Activated CD4-positive, CD25-positive, alpha-beta regulatory T cell (primary cell): ENCODE measurements at places on chromosomes 5 and 9.

DNA sequence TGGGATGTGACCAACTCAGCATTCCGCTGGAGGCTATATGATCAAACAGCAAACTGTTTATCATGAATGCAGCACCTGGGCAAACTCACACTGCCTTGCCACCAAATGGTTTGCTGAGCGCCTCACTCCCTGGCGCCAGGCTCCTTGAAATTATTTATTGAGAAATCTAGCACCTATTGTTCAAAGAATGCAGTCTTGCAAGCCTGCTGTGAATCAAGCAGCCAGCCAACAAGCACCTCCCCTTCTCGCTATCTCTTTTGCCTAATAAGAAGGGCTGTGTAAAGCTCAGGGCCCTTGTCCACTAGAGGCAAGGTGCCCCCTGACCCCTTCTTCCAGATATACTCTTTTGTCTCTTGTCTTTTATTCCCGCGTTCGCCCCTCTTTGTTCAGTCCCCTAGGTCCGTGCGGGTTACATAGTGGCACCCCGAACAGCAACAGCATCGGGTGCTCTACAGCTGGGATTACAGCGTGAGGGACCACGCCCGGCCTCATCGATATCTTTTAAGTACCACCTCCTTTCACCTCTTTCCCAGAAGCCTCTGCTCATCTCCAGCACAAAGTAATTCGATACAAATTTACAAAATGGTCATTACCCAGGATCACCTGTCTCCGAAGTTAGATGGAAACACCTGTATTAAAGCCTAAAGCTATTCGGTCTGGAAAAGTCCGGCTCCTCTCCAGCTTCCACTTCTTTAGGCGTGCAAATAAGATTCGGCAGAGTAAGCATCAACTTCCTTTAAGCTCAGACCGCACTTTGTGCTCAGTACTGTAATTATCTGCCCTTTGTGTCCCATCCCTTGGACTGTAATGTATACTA, 896 bp downstream of the RIGI start:
- DNase-seq, result no peak

GRCh38 chr9:71302776-71303175, 181.4 kb upstream of the TRPM3 start:
- no peak for DNase-seq

GRCh38 chr5:129696636-129697035, 51.3 kb upstream of the MINAR2 start:
- DNase-seq, result no peak

DNA sequence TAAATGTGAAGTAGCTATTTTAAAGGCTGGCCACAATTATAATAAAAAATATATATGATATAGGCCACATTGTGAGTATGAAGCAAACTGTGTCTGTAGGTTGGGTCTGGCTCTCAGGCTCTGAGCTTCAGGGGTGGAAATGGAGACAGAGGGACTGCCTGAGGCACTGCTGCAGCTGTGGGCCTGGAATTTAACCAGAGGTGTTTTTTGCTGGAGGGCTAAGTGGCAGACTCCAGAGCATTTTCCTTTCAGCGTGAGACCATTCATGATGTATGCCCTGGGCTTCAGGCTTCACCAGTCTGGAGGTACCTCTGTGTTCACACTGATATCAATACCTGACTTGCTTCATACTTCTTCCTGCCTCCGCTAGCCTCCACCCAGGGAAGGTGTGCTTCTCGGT, 64.9 kb upstream of the IL12B start:
- no peak for DNase-seq

DNA sequence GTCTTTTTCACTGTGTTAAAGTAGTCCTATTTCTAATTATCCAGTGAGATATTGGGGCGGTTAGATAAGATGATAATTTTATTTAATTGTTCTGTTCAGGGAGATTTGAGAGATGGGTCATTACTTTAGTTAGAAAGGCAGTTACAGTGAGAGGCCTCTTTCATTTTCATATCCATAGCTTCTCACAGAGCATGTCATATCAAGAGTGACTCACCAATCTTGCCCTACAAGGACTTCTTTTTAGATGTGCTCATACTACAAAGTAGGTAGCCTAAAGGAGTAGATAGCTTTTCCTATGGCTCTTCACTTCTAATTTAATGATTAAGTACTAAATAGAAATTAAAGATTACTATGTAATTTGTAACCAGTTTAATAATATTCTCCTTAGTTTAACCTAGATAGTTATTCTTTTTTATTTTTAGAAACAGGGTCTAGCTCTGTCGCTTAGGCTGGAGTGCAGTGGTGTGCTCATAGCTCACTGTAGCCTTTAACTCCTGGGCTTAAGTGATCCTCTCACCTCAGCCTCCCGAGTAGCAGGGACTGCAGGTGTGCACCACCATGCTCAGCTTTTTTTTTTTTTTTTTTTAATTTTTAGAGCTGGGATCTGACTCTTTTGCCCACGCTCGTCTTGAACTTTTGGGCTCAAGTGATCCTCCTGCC, 71.0 kb downstream of the FER start:
- DNase-seq, result no peak

- DNase-seq, result no peak
Measured at GRCh38 chr9:32942755-32943460, 58.5 kb downstream of the APTX start.

GRCh38 chr5:40410964-40411635, 268.6 kb upstream of the PTGER4 start:
- DNase-seq, result no peak

- no peak for DNase-seq
Measured at GRCh38 chr9:124782661-124783574, 6.0 kb downstream of the OLFML2A start.

- peak; percentile 5 for DNase-seq
Measured at GRCh38 chr9:22079873-22080341, 70.8 kb upstream of the CDKN2B start.
